ENCODE measurements at places on chromosomes 4 and X.

GRCh38 chr4:67327245-67328017 is 217.9 kb downstream of the CENPC start:
- peak; percentile 81 for DNase-seq

GRCh38 chr4:40471923-40472322 is 136.8 kb downstream of the CHRNA9 start:
- no peak for DNase-seq

DNA sequence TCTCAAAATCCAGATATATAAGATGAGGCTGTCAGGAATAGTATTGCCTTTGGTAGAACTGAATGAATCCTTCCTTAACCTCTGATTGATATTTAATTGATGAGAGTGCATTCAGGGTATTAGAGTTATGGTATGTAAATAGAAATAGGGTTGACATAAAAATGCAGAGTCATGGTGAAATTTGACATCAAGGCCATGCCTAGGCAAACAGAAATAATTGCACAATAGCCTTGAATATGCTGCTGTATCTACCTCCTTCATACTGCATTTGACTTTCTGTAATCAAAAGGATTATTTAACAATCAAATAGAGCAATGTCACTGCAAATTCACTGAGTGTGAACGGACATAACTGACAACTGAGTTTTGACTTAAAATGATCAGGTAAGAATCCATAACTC is 1316.3 kb downstream of the STIM2 start:
- no peak for DNase-seq

GRCh38 chr4:101555341-101555880 is 208.1 kb upstream of the PPP3CA start:
- no peak for DNase-seq

DNA sequence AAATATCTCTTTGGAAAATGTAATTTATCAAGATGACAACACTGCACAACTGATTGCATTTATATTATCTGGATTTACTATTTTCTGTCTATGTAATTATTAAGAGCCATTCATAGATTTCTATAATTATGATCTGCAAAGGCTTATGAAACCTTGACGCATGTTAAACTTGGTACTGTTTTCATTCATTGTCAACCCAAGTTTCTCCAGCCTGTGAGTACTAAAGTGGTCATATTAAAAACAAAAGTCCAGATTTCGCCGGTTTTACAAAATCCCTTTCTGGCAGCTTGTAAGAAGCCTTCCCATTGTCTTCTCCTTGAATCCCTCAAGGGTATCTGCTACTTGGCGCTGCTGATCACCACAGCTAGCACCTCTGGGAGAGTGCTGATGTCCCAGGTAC is 19.7 kb upstream of the GRPR start:
- DNase-seq: no peak

DNA sequence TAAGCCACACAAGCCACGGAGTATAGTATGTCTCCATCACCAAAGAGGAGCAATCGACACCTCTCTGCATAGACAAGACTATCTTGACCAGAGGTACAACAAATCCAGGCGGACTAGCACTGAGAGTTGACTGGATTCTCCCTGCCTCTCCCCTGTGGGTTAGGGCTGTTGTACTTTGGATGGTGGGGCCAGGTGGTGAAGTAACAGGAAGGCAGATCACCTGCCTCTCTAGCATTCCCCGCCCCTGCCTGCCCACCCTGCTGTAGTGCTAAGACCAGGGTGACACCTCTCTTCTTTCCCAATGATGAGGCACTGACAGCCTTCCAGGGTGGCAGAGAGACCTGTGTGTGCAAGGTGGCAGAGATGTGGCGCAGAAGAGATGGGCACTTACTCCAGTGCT is 47.5 kb upstream of the TRIM2 start:
- no peak for DNase-seq

DNA sequence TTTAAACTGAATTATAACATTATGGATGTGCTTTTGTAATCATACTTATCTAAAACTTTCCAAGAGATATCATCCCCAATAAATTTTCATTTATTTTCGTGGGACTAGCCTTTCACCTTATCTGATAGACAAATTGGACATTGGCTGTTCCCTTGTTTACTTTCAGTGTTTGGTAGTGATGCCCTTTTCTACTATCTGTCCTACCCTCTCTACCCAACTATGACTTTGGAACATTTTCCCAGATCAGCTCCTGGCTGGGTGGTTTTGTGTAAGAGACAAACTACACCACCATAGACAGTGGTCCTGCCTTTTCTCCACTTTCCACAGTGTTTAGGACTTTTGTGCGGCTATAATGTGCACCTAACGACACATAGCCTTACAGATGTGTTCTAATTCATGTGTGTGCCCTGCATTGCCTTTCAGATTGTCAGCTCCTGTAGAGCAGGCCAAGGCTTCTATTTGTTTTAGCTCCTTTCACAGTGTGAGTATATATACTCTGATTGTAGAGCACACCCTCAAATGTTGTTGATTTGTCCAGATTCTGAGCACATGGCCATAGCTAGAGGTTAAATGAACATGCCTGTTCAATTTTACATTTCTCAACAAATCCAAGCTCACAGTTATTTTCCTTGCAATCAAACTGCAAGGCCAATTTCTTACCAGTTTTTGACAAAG is 63.0 kb upstream of the TRPC5OS start:
- DNase-seq: no peak

- peak; percentile 14 for DNase-seq
Measured at GRCh38 chr4:133483600-133484246, 334.6 kb downstream of the PCDH10 start.

- DNase-seq: peak; percentile 20
Measured at GRCh38 chr4:128517096-128517738, 229.6 kb upstream of the PGRMC2 start.

GRCh38 chr4:73947239-73947985 is 34.4 kb downstream of the PF4 start:
- no peak for DNase-seq

- DNase-seq: no peak
Measured at GRCh38 chrX:10602646-10603045, 17.7 kb downstream of the MID1 start.

DNA sequence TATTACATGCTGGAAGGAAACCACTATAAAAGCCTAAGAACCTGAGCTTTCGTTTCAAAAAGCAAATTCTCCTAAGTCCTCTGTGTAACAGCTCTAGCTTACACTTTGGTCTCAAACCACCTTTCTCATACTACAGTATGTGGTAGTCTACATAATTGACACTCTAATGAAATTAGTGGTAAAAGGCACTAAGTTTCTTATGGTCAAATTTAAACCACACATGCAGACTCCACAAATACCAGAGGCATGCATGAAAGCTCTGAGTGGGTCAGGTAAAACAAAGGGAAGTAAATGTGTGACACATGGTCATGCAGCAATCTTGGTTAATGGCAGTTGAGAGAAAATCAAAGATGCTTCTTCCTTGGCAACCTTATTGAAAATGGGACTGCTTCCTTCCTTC is 187.8 kb downstream of the CCNG2 start:
- DNase-seq: no peak

GRCh38 chr4:183149616-183150539 is 50.8 kb downstream of the WWC2 start:
- no peak for DNase-seq

DNA sequence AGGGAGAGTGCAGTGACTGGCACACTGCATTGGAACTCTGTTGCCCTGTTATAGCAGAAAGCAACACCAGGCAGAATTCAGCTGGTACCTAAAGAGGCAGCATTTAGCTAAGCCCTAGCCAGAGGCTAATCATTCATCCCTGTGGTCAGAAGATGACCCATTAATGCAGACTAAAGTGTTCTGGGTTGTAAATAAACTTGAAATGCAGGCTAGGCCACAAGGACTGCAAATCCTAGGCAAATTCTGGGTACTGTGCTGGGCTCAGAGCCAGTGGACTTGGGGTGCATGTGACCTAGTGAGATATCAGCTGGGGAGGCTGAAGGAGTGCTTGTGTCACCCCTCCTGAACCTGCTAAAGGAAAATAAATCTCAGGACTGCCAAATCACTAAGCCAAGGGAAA is 91.2 kb downstream of the LPAR4 start:
- no peak for DNase-seq

DNA sequence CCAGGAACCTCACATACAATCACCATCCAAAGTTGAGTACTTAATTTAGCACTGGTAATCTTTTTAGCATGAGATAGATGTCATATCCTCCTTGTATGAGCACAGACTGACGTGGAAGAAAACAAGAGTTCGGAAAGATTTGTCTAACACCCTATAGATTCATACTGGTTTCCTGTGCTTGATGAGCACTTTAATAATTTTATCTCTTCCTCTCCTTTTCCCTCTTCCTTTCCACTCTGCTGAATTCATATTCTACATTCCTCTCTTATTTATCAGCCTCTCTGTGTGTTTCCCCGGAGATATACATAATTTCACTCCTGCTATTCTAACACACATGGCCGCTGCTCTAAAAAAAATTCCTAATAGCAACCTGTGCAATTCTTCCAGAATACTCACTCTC is 273.9 kb downstream of the AFF2 start:
- no peak for DNase-seq

DNA sequence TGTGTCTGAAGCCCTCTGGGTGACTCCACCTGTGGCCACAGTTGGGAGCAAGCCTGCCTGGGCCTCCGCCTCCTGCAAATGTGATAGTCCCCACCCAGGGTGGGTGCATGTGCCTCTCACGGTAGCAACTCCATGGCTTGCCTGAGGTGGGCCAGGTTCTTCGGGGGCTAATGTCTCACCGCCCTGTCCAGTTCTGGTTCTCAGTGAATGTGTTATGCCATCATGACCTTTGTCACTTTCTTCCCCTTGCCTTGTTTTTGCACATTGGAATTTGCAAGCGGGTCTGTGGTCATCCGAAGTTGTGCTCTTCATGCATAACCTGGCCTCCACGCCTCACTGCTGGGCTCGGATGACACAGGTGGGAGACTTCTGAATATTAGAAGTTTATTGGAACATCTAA is 39.7 kb downstream of the SHROOM2 start:
- DNase-seq: no peak

DNA sequence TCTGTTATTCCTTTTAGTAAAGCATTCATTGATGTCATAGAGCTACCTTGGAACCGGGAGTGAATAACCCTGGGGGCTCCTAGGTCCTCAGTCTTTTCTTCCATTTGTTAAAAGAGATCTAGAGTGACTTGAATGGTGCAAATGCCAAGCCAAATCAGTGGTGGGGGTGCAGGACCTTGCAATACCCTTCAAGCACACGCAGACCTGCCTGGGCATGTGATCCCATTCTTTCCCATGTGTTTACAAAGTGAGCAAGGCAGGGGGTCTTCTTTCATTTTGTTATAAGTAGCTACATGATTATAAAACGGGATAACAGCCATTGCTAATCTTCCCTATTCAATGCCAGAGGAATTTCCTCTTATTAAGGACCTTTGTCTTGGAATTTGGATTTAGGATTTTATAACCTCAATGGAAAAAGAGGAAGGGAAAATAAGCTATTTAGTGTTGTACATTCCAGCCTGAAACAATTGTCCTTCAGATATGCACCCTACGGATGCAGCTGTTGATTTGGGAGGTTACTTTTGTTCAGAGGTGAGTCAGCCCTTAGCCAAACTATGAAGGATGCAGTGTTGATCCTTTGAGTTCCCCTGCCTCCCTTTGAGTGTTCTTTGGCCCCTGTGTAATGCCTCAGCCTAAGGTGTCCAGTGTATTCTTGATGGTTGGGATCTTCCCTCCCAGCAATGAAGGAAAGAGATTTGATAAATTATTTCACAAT is 623.8 kb upstream of the HTR2C start:
- DNase-seq: no peak

DNA sequence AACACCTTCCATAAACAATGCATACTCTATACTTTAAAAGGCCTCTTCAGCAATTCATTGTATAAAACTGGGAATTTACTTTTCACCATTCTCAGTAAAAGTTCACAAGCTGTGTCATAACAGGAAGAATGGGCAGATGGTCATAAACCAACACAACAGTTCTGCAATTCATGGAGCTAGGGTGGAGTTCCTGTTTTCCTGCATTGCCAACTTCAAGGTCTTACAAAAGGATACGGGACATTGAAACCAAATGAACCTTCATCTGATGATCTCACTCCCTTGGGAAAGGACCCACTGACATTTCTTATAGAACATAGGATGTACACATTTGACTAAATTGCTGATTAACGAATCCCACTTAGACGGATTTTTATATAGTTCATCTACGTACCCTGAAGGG is 4.1 kb downstream of the KDR start:
- no peak for DNase-seq

GRCh38 chrX:5852941-5853340 is 375.7 kb downstream of the NLGN4X start:
- no peak for DNase-seq

GRCh38 chr4:4591071-4591470 is 49.2 kb upstream of the STX18 start:
- no peak for DNase-seq

- no peak for DNase-seq
Measured at GRCh38 chr4:40412388-40412787, 77.3 kb downstream of the CHRNA9 start.

GRCh38 chr4:1985294-1985693 is 23.5 kb downstream of the NELFA start:
- no peak for DNase-seq

DNA sequence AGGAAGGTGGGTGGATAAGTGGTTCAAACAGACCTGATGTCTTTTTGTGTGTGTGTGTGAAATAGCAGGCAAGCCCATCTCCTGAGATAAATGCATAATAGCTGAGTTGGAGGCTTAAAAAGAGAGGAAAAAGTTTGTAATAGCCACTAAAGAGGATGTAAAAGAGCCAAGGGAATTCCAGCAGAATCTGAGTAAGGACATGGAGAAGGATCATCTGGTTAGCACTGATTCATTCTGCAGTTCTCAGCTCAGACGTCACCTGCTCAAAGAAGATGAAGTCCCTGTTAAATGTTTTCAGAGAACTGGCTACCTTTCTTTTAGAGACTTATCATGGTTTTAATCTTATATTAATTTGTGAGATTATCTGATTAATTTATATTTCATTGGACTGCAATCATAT is 21.0 kb upstream of the IL13RA2 start:
- no peak for DNase-seq

- DNase-seq: no peak
Measured at GRCh38 chr4:111869339-111869738, 275.9 kb upstream of the FAM241A start.

GRCh38 chr4:47855350-47855749 is 17.5 kb upstream of the CORIN start:
- no peak for DNase-seq

DNA sequence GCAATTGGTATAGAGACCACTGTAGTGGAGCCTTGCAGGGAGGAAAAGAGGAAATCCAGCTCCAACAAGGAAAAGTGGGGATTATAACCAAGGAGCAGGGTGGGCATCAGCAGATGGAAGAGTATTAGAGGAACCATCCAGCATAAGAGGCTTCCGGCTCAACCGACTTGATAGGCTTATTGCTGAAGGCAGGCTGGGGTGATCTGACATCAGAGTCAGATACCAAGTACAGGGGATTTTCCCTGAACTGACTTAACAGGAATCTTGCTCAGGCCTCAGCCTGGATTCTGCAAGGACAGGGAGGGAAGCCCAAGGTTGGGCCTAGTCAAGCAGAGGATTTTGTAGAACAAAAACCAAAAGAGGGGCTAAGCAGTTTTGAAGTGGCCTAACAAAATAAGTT is 129.6 kb downstream of the DCLK2 start:
- no peak for DNase-seq

GRCh38 chrX:15973299-15973698 is 118.7 kb upstream of the AP1S2 start:
- DNase-seq: peak; percentile 61

GRCh38 chrX:47831788-47832187 is 4.9 kb upstream of the ZNF81 start:
- DNase-seq: peak; percentile 42

- no peak for DNase-seq
Measured at GRCh38 chrX:106484233-106484632, 127.5 kb upstream of the RADX start.
